ENCODE measurements at places on chromosomes 7 and 10. TPM values are rescaled to one million over a fixed set of nuclear protein-coding genes. Genes with fewer than 3 reads are reported as not detected.

GRCh38 chr10:73862011-73862410, 12.3 kb downstream of the CAMK2G start:
- DNase-seq, result no peak

DNA sequence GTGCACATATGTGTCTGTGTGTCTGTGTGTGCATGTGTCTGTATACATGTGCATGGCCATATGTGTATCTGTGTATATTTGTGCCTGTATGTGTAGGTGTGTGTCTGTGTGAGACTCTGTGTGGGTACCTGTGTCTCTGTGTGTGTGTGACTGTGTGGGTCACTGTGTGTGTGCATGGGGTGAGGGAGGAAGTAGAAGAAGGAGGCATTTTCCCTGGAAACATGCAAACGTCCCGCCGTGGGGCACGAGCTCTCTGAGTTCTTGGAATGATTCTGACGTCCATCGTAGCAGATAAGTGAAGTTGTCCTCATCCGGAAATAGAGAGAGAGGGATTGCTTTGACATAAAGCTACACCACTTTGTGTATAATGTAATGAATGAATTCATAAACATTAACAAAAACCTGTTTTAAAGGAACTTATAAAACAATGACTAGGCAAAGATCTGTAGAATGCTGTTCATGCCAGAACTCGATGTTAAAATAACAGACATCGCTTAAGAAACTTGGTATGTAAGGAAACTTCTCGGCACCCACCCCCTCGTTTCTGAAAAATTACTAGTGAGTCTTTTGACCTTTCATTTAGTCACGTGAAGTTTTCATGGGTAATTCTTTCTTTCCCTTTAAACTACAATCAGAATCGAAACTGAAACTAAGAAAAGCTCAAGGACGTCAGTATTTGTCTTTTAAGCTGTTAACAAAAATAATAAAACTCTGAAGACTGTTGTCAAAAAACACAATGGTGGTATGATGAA, 43.6 kb upstream of the KLF6 start:
- DNase-seq, result no peak

- no peak for DNase-seq
Observed at GRCh38 chr7:26477381-26477990, 185.8 kb downstream of the SNX10 start.

DNA sequence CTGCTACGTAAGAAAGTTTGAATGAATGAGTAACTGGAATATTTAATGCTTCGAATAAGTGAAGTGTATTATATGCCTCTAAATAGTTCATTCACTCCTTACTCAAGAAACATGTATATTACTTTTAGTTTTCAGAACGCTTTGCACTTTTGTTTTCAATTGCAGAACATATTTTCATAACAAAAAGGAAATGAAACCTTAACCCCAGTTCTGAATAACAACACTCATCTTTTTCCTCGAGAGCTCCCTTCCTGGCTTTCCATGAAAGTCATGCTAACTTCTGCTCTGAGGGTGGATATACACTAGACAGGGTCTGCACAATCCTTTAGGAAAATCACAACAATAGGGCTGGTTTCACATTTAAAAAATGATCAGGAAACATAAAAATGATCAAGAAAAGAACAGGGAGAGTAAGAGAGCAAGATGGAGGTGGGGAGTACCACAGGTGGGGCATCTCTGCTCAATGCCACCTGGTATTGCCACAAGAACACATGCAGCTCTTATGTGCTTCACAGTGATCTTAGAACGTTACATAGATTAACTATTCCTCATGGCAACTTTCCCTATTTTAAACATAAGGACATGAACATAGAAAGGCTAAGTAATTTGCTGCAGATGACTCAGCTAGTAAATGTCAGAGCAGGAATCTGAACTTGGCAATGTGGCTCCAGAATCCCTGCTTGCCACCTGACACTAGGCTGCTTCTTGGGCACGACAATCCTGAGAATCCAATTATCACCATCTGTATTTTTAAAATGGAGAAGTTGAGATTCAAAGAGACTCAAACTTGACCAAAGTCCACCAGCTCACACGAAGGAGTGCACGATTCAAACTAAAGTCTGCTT, 219.5 kb upstream of the AOAH start:
- DNase-seq, result no peak

GRCh38 chr10:10994360-10994759, 23.3 kb upstream of the CELF2 start:
- no peak for DNase-seq

DNA sequence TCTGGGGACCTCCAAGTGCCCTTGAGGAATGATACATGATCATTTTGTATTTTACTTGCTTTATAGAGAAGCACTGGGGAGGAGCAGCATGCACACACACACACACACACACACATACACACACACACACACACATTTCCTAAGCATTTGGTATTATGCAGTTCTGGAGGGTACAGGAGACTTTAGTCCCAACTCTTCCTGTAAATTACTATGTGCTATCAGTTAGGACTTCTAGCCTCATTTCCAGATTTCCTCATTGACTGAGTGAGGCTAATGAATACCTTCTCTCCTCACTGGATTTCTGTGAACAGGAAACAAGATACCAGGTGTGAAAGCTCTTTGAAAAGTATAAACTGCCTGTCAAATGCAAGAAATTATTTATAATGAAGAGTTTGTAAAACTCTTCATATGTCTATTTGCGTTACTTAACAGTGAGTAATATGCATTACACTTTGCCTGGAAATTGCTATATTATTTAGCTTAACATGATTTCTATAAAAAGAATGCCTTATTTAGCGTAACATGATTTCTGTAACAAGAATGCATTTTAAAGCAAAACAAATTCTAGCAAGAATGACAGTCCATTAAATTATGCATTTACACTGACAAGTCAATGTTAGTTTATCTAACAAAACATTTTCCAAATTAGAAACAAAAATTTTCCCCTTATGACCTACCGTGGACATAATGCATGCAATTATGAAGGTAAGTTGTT, 34.2 kb downstream of the ACTA2 start:
- DNase-seq, result no peak

DNA sequence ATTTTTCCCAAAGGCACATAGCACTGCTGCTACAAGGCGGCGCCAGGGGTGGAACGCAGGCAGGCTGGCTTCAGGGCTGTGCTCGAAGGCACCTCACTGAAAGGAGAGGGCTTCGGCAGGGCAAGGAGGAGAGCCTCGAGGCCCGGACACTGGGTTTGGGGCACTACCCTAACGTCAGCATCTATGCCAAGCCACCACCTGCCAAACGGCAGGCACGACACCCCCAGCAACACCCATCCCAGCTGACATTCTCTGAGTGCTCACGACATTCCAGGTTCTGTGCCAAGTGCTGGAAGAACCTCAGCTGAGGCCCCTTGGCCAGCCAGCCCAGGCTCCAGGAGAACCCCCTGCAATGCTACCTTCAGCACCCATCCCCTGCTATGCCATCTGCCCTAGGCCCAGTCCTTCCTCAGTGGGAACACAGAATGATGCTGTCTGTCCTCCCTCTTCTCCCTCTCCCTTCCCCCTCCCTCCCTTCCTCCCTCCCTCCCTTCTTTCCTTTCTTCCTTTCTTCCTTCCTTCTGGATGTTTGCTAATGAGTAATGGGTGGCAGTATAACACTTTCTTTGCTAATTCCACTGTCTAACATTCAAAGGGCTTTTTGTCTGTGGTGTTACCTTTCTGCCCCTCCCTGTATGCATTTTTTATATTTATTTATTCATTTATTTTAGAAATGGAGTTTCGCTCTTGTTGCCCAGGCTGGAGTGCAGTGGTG, 24.3 kb downstream of the ZCCHC24 start:
- no peak for DNase-seq

- no peak for DNase-seq
Observed at GRCh38 chr7:86647385-86648094, 3.8 kb downstream of the GRM3 start.

DNA sequence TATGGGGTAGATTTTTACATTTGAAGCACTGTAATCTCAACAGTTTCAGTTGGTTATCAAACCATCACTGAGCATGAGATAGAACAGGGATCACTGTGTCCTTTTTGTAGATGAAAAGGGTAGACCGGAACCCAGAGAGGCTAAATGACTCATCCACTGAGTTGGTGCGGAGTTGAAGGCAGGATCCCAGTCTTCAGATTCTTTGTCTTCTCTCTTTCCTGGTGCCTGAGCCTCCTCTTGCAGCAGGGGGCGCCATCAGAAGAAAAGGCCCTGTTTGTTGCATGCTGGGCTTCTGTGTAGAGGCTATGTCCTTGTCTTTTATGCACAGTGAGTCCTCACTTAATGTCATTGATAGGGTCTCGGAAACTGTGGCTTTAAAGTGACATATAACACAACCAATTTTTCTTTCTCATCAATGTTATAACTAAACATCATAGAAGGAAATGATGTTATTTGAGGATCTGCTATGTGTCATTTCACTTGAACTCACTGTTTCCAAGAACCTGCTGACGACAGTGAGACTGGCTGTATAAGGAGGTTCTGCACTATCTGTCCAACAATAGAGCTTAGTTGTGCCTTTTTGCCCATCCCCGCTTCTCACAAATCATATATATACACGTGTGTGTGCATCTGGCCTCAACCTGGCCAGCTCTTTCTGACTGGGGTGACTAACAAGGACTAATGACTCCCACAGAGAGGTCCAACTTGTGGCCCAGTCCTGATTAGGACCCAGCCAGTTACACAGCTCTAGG, 14.3 kb downstream of the ZNF282 start:
- DNase-seq, result peak; percentile 67

GRCh38 chr7:87354749-87355148, 9.3 kb downstream of the CROT start:
- no peak for DNase-seq

- DNase-seq, result no peak
Observed at GRCh38 chr10:125720002-125720382, 483 bp downstream of the EDRF1 start.

DNA sequence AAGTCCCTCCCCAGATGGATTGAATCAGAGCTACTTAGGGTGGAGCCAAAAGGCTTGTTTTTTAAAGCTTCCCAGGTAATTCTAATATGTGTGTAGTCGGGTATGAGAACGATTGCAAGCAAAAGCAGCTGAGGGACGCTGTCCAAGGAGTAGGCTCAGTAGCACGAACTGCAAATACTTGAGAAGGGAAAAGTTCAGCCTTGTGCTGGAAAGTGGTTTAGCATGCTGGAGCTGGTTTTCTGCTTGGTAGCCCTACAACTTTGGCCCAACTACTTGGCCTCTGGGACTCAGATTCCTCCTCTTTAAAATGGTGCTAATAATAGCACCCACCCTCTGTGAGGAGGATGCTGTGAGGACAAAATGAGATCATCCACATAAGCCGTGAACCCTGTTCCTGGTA, 76.2 kb downstream of the AHR start:
- no peak for DNase-seq

DNA sequence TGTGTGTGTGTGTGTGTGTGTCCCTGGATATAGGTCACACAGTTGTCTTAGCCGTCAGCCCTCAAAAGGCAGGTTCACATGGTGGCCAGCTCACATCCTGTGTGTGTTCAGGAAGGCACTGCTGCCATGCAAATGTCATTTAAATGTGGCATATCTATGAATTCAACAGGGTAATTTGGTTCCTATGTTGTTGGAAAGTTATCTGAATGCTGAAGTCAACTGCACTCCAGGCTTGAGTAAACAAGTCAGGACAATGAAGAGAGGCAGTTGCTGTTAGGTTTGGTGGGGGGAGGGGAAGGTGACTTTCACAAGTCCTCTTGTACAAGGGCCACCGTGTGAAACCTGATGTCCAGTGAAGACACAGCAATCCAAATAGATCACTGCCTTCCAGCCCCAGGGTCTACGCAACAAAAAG, 61.1 kb downstream of the PTPRE start:
- DNase-seq, result no peak

DNA sequence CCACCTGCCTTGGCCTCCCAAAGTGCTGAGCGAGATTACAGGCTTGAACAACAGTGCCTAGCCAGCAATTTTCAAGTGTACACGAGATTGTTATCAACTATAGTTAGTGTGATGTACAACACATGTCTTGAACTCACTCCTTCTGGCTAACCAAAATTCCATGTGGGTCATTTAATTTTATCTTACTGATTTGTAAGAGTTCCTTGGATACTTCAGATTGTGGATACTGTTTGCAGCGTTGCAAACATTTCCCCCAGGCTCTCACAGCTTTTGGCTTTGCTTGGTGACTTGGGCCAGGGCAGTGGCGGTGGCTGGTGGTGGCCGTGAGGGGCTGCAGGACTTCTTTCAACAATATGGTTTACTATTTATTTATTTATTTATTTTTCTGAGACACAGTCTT, 8.5 kb upstream of the TMEM270 start:
- no peak for DNase-seq

DNA sequence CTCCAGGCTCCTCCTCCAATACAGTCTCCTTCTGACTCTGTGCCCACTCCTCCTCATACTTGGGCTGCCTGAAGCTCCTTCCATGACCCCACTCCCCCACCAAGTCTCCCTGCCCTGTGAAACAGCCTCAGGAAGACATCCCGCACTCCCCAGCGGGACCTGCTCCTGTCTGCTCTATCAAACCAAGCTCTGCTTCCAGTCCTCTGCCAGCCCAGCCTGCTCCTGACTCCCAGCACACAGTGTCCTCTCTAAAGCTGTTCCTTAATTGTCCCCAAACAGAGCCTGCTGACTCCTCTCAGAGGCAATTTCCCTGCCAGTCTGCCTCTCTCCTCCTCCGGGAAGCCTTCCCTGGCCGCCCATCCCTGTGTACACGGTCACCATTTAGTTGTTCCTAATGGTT, 9.9 kb downstream of the POLL start:
- DNase-seq, result no peak

DNA sequence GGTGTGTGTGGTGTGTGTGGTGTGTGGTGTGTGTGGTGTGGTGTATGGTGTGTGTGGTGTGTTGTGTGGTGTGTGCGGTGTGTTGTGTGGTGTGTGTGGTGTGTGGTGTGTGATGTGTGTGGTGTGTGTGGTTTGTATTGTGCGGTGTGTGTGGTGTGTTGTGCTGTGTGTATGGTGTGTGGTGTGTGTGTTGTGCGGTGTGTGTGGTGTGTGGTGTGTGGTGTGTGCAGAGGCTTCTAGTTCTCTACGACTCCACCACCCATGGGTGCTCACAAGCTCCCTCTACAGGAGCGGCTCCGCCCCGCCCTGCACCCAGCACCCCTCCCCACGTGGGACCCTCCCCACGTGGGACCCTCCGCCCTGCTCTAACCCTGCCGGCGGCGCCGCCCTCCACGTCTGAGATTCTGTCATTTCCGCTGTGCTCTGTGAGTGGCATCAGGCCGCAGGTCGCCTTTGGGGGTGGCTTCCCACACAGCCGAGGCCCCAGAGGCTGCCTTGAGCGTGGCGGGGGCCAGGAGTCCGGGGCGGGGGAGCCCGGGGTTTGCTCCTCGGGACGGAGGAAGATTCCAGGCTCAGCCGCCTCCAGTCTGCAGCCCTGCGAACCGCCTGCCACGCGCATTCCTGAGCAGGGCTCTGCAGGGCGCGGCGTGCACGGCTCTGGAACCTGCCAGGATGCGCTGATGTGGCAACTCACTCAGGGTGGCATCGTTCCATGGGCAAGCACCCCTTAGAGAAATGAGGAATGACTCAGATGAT, 37.0 kb upstream of the DNAJB6 start:
- DNase-seq, result no peak

The MINDY4 gene
- 1.6 TPM for total RNA-seq

The LIPN gene
- not detected for total RNA-seq

The KLLN gene
- 0.69 TPM for total RNA-seq

The C10orf143 gene
- total RNA-seq, result 6.0 TPM
